GM04503 (cell line): ENCODE measurements at places on chromosomes 4 and X.

GRCh38 chr4:6957148-6957520, 47.5 kb downstream of the TBC1D14 start:
- no peak for DNase-seq

DNA sequence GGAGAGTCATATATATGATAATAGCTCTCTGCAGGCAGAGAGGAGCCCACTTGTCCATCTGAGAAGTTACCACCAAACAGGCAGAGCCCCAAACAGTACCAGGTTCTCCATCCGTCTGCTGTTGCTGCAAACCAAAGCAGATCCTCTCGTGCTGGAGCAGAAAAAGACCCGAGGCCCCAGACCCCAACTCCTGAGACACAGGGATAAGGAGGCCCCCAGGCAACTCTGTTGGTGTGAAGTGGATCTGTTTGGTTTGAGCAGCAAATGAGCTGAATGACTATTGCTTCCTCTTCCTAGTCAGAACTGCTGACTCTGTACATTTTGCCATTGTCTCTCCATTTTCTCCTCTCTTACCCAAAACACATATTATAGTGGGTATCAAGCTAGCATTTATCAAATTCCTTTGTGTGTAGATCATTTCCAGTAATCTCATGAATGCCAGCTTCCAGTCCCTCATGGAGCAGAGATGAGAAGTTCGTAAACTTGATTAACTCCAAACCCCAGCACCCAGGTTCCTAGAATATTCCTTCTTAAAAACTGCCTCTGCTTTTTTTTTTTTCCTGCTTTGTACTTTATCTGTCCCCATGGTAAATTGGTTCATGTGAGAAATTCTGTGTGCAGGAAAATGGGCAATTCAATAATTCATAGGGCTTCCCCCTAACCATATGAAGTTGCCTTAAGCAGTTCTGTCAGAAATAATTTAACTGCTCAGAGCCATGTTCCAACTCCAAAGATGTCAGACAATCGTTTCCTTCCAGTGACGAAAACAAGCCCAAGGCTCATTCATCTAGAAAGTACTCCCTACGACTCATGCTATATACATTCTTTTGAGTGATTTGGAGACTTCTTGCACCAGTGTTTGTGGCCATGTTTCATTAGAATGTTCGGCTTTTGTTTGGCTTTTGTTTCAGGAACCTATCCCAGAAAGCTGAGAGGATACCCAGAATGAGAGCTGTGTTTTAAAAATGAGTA, 98.6 kb upstream of the ATXN3L start:
- DNase-seq: peak; percentile 31

DNA sequence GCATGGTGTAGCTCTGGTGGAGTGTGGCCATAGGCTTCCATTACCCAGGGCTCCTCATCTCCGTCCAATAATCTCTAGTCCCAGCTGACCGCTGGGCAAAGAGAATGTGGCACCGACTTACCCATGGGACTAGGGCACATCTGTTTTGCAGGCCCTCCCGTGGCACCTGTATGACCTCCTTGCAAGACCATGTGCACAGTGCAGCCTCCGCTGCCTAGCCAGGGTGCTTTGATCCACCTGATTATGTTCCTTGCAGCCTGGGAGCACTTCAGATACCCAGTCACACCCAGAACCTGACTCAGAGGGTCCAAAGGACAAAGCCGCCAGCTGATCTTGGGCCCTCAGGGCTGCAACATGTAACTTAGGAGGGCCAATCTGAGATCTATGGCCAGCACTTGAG, 84.8 kb downstream of the PCDH10 start:
- DNase-seq: no peak

DNA sequence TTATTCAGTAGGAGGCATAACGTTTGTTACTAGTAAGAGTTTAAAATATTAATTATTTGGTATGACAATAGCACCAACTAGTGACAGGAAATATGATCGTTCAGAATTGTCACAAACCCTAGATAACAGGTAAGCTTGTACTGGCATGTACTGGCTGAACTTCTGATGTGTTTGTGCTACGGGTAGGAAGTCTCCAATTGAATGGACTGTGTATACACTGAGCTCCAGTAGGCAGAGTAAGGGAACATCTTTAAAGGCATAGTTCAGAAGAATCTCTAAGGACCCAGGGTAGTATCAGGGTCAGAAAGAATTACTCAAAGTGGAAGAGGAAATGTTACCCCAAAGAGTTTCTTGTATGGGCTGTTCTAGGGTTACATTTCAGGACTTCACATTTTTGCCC, 230.4 kb downstream of the EDA2R start:
- DNase-seq: no peak

DNA sequence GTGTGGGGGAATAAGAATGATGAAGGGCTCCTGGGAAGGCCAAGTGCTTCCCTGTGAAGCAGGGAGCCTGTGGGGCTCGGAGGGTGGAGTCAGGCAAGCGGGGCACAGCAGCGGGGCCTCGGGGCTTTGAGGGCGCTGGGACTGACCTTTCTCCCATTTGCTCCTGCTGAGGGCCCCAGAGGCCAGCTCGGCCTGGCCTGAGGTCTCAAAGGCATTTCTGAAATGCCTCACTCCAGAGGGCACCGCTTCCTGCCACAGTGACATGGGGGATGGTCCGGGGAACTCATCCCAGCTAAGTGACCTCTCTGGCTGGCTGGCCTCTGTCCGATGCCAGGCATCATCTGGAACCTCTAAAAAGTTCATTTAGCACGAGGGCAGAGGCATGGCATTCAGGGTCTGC, 98.8 kb upstream of the STX18 start:
- DNase-seq: no peak

- DNase-seq: no peak
Observed at GRCh38 chr4:10599574-10599973, 85.0 kb downstream of the CLNK start.

GRCh38 chr4:31094474-31094873, 374.3 kb downstream of the PCDH7 start:
- no peak for DNase-seq

DNA sequence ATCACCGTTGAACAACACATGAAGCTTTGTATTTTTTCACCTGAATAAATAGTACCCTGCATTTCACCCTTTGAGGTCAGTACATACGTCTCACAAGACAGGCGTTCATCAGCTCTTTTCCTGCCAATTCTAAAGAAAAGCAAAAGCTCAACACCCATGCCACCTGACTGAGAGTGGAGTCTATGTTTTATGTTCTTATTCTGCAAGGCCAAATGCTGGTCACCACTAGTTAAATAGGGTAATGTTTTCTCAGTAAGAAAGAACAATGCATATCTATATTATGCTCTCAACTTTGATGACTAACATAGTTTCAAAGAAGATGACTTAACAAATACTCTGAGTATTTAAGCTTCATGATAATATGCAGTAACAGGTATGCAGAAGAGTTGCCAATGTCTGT, 336.3 kb upstream of the BMP3 start:
- DNase-seq: no peak

DNA sequence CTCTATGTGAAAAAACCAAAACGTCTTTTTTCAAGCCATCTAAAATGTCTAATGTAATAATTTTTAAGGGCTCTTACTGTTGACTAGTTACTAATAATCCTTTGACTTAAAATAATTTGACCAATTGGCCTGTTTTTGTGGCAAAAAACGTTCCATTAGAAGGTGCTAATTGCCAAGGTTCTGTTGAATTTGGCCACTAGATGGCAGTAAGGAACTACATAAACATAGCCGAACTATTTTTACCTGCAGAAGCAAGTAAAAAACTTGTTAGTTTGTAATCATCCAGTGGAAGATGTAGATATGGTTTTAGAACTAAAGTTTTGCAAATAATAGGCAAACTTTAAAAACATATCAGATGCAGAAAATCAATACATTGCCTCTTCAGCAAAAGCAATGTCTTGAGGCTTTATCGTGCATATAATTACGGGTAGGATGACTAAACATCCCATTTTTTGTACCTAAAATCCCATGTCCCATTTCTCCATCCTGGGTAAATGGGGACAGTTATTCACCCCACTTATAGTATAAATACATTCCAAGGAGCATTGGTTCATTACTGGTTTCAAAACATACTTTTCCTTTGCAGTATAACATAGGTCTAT, 57.6 kb downstream of the PROM1 start:
- DNase-seq: no peak

DNA sequence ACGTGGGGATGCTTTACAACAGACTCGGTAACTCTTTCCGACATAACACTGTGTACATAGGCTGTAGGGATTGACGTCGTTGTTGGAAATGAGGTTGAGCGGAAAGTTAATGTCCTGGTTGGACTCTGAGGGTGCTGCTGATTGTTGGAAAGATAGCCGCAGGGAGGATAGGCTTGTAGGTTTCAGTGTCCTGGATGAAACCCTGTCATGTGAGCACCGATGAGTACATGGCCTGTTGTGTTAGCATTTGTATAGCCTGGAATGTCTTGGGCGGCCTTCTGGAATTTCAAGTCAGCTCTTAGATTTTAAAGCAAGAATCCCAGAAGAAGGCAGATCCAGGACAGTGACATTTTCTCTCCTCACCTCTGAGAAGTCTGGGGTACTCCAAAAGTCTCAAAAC, 63.3 kb downstream of the TBC1D14 start:
- no peak for DNase-seq

- no peak for DNase-seq
Observed at GRCh38 chr4:84948056-84948455, 18.4 kb downstream of the WDFY3 start.

DNA sequence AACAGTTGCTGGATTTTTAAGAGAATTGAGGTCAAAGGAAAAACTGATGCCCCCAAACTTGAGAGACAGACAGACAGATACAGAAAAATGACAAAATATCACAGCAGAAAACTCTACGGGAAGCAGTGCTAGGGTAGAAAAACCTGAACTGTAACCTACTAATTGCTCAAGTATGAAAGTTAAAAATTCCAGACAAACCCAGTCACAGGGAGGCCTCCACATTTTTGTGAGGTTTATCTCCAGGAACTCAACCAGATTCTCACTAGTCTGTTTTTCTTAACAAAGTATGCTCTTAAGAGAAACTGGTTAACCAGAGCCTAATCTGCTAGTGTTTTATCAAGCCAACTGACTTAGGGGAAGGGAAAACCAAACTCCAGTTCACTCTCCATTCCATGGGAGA, 19.9 kb upstream of the PPP3CA start:
- DNase-seq: peak; percentile 76

DNA sequence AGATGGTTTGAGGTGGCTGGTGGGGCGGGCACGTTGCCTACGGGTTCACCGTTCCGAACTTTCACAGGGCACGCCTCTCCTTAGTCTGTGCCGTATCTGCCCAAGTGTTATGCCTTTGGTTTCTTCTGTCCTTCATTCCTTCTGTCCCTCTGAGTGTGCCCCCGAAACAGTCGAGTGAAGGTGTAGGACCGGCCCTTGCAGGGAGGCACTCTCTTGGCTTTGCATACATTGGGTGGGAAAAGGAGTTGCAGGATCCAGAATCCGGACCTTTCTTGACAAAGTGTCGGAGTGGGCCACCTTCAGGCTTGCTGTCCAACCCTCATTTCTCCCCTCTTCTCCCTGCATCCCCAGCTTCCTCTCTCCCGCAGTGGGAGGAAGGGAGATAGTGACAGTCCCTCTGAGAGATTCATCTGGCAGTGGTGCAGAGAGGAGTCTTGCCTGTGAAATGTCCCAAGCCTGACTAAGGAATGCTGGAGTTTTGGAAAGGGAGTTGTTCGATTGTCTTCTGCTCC, 569 bp downstream of the ARFIP1 start:
- no peak for DNase-seq

DNA sequence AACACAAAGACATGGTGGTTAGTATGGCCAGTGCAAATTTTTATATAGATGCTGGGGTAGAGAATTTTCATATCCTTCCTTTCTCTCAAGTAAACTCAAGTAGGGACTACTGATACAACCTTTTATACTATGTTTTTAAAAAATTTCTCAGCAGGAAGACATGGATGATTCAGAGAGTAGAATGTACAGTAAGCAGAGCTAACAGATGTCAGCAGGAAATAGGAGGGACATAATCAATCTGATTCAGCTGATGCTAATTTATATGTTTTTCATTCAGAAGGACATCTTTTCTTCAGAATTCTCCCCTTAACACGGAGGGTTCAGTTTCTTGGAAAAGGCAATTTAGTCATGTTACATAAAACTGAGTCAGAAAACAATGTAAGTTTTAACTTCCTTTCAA, 95.4 kb downstream of the GRIA2 start:
- DNase-seq: no peak

DNA sequence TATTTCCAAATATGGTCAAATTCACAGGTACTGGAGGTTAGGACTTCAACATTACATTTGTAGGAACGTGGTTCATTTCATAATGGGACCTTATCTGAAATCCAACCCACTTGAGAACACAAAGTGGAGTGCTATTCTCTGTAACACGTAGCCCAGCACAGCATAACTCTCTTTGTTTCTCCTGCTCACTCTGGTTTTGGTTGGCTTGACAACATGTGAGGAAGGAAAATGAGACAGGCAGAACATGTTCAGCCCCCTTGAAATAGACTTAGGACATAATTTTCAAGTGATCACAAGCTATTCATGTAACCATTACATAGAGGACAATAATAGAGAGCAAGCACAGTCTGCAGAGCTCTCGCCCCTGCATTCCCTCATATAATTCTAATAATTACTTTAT, 115.1 kb upstream of the SMIM10 start:
- DNase-seq: no peak

GRCh38 chr4:80340036-80340435, 4.5 kb downstream of the CFAP299 start:
- no peak for DNase-seq

GRCh38 chrX:47610511-47610910, 9.1 kb downstream of the SYN1 start:
- DNase-seq: no peak

DNA sequence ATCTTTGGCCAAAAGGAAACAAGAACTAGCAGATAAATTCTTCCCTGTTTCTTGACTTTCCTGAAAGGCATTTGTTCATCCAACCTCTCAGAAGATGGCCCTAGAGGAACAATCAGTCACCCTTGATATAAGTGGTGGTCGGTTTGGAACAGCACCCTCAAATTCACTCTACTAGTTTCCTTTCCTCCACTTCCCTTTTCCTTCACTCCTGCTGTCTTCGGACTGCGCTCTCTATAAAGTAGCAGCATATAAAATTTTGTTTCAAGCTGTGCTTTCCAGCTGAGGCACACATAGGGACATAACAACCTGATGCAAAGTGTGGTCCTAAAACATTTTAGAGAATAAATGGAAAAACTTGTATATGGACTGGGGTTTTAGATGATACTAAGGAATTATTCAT, 29.0 kb upstream of the MOB1B start:
- no peak for DNase-seq

GRCh38 chr4:157423526-157424020, 203.0 kb downstream of the GRIA2 start:
- no peak for DNase-seq

- no peak for DNase-seq
Observed at GRCh38 chrX:107659768-107660167, 31.5 kb downstream of the PRPS1 start.

GRCh38 chr4:47391256-47391655, 72.2 kb downstream of the COMMD8 start:
- DNase-seq: no peak

GRCh38 chrX:118655561-118656246, 71.7 kb upstream of the IL13RA1 start:
- peak; percentile 27 for DNase-seq

DNA sequence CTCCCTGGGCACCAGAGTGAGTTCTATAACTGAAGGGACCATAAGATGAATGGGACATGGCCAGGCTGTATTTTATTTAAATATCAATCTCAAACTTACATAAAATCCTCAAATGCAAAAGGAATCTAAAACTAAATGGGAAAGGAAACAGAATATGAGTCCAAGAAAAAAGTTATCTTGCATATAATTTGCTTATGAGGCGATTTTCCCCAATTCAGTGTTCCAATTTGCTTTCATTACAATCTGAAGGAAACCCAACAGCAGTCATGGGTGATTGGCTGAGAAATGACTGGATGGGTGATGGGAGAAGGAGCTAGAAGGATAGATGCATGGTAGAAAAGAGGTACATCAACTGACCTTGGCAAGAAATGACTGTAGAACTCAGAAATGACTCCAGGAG, 511.3 kb upstream of the TENM3 start:
- no peak for DNase-seq
